ENCODE measurements at places on chromosomes 16 and 17.

GRCh38 chr17:3602499-3602898, 6.7 kb downstream of the TRPV1 start:
- DNase-seq, result no peak

- DNase-seq, result no peak
These were observed 38.3 kb downstream of the CYB561 start for GRCh38 chr17:63407741-63408330.

GRCh38 chr17:51085150-51085805, 35.4 kb downstream of the SPAG9 start:
- no peak for DNase-seq

GRCh38 chr16:17271687-17272086, 199.1 kb downstream of the XYLT1 start:
- no peak for DNase-seq

- DNase-seq, result no peak
These were observed 87.3 kb downstream of the SPECC1 start for GRCh38 chr17:20096430-20096829.

DNA sequence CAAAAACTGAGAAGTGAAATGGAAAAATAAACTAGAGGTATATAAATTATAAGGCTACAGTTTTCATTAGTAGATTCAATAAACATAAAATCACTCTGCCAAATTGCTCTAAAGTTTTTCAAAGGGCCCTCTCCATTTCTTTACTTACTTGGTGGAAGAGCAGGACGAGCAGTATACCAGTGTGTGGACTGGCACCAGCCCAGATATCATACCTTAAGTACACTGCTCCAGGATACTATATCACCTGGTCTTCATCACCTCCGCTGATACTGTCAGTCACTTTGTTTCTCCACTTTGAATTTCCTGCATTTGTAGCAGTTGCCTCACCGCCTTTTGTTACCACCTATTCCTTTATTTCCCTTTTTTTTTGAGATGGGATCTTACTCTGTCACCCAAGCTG, 37.6 kb downstream of the MAP3K3 start:
- no peak for DNase-seq

Data from skeletal muscle cell (primary cell).